T-helper 2 cell (primary cell): ENCODE measurements at places on chromosomes 3 and 15.
A peak's percentile ranks its signal among the peaks of the same experiment; 100 is the strongest.

GRCh38 chr15:55535436-55535835 lies 27.4 kb upstream of the DNAAF4 start:
- peak; percentile 9 for DNase-seq

DNA sequence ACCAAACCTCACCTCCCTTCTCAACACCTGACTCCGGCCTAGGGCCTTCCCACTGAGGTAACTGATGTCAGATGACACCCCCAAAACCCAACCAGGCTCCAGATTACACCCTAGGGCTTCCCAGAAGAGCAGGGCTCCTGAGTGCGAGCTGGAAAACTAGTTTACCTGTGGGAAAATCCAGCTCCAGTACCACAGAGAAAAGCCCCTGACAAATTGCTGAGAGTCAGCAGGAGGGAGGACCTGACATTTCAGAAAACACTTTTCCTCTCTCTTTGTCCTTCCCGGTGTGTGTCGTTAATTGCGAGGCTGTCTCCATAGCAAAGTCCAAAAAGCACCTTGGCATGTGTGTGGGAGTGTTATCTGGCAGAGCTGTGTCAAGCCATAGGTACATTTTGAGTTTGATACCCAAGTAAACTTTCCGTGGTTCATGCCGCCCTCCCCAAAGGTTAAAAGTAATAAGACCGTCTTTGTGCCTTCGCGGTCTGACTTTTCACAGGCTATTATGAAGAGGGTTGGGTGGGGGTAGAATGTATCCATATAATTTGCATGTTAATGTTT lies 79.8 kb upstream of the FNDC3B start:
- no peak for DNase-seq

DNA sequence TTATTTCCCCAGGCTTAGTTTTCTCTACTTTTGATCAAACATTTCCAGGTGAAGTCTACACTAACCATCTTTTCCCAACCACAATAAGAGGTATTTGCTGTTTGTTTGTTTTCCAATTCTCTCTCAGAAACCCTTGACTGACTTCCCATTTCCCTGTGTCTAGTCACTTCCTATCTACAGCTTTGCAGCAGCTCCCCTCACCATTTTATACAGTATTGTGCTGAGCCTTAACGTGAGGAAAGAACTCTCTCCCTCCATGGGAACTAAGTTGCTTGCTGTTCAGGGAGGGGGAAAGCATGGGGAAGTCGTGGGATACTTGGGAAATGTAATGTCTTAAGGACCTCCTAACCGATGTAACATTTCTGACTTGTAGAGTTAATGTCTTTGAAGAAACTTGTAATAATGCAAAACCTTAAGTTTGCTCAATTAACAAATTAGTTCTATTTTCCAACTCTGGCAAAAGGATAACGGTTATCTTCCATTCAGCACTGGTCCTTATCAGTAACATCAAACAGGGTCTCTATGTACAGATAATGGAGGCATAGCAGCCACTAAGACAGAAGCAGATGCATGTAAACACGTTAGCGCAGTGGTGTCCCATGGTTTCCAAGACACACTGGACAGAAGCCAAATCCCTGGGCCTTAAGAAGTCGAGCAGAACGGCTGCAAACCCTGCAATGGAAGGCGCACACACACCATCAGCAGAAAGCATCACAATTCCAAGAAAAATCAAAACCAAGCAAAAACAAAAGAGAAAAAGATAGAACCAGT lies 39.7 kb downstream of the NPTN start:
- no peak for DNase-seq

DNA sequence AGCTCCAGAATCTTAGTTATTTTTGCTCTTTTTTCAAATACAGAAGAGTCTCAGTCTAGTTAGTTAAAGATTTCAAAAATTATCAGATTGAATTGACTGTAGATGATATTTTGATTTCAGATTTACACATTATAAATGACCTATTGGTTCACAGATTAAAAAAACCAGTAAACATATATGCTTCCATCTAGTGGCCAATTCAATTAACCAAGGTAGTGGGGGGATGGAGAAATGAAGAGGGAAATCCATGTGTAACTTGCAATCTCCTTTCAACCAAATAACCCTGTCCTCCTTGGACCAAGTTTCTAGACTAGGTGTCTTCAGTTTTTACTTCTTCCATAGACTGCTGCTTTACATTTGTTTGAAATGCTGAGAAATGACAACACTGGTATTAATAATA lies 789.8 kb downstream of the ROBO1 start:
- no peak for DNase-seq

DNA sequence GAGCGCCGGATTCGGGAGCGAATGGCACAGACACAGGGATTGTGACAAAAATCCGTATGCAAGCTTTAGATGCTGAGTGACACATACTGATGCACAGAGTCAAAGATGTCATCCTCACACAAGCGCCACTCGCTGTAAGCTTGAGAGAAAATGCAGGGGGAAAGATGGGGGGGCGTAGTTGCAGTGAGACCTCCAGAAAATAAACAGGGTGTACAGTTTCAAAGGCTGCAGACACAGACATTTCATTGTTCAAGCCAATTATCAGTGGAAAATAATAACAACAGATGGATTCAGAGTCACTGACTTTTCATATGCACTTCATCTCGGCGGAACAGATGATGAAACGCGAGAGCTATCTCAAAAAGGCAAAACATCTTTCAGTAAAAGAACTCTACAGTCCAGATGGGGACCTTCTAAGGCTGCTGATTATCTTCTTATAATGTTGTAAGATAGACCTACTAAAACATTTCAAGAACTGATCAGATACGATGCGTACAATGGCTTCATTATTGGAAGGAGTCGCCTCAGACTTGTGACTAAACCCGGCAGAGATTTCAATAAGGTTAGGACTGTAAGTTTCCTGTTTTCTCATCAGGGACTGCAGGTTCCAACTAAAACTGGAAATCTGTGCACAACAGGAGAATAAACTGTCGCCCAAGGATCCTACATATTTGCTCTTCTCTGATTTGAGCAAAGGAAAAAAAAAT lies 275.4 kb downstream of the FOXP1 start:
- DNase-seq = no peak

- peak; percentile 73 for DNase-seq
These were observed 42.5 kb downstream of the CMTM6 start for GRCh38 chr3:32460031-32460749.

DNA sequence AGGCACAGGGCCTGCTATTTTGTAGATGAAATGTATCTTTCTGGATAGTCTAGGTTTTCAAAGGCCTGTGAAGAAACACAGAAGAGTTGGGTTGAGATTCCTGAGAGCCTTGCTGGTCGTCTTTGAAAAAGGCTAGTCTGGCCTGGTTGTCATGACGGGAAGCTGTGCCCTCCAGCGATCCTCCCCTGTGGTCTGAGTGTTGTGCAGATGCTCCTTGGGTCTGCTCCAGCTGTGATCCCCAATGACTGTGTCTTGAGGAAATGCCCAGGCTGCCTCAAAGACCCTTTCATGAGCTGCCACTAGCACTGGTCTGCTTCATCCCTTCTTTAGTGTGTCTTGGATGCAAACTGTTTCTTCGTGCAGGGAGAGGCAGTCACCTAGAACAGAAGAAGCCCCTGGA lies 111.0 kb upstream of the SYNPR start:
- DNase-seq = no peak
